ENCODE measurements at places on chromosomes 6 and 20. TPM values are rescaled to one million over a fixed set of nuclear protein-coding genes. Genes with fewer than 3 reads are reported as not detected.

Gene PGC
- not detected for total RNA-seq

Gene LSM2
- 162 TPM for total RNA-seq

Gene KCNG1
- total RNA-seq, result 4.5 TPM

Gene LZTS3
- 8.2 TPM for total RNA-seq

Gene STX11
- total RNA-seq, result 0.71 TPM

Gene C6orf141
- 16.6 TPM for total RNA-seq

Gene MCCD1
- not detected for total RNA-seq

Gene HLA-DQB1
- total RNA-seq, result not detected

Gene HLA-DRA
- total RNA-seq, result 1.2 TPM

Gene RNF39
- total RNA-seq, result not detected

Gene ALDH8A1
- total RNA-seq, result not detected

Gene OGFRL1
- total RNA-seq, result 27.6 TPM

Gene TP53TG5
- not detected for total RNA-seq

Gene CCN2
- 44.5 TPM for total RNA-seq

Gene MYBL2
- total RNA-seq, result 51.2 TPM

Gene HNF4A
- total RNA-seq, result not detected

Gene ZBP1
- 3.0 TPM for total RNA-seq

Gene AIG1
- 176 TPM for total RNA-seq

Gene RGS17
- total RNA-seq, result 1.2 TPM

Gene BMP5
- total RNA-seq, result not detected

Gene KCNK5
- total RNA-seq, result not detected
